ENCODE measurements at places on chromosomes 11 and 22.
A peak's percentile ranks its signal among the peaks of the same experiment; 100 is the strongest.

GRCh38 chr22:30474683-30475424 lies 3.0 kb upstream of the SEC14L3 start:
- no peak for DNase-seq

DNA sequence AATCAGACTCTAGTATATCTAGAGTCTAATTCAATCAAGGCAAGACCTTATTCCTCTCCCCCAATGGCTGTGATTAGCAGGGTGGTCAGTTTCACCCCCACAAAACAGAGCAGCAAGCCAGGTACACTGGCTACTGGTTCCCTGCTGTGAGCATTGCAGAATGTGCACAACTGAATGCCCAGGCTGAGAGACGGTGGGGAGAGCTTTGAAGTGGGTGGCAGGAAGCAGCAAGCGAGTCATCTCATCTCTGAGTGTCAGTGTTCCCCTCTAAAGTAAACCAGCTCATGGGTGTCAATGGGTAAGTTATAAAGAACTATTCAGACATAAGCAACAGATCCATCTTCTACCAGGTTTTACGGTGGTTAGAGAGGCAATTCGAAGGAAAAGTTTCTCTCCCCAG lies 37.6 kb downstream of the GAB4 start:
- DNase-seq, result no peak

GRCh38 chr11:4543561-4543960 lies 1.4 kb upstream of the OR52M1 start:
- DNase-seq, result no peak

- DNase-seq, result peak; percentile 63
Observed at GRCh38 chr11:10323793-10324170, 18.9 kb downstream of the ADM start.

DNA sequence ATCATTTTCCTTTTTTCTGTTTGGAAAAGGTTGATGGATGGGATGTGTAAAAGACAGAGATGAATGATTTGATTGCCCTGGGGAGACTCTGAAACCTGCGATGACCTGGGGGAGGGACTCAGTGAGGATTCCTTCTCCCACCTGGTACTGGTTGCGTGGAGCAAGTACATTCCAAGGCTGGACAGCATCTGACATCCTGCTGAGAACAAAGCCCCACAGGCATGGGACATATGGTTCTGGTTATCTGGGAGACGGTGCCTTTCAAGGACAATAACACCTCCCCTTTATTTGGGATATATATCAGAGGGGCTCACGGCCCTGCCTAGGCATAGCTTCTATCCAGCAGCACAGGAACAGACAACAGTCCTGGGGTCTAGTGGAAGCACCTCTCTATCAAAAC lies 527.8 kb downstream of the METTL15 start:
- no peak for DNase-seq

Measured in astrocyte of the spinal cord (primary cell).